Glutamatergic neuron (in vitro differentiated cells): ENCODE measurements at places on chromosomes 6 and 20. TPM values are rescaled to one million over a fixed set of nuclear protein-coding genes. Genes with fewer than 3 reads are reported as not detected.
A peak's percentile ranks its signal among the peaks of the same experiment; 100 is the strongest.

Gene CLVS2
- total RNA-seq = 18.6 TPM

Gene HEBP2
- total RNA-seq = 53.0 TPM

Gene GPR6
- not detected for total RNA-seq

- H3K36me3 ChIP-seq = no peaks in the 10 kb centered on the region
- no peaks in the 10 kb centered on the region for H3K4me1 ChIP-seq
- peaks cover 3% of the 10 kb centered on the region for H3K27me3 ChIP-seq
Measured at GRCh38 chr20:37162646-37163045, 16.5 kb upstream of the RPN2 start.

GRCh38 chr20:36541768-36542488 lies 609 bp downstream of the MYL9 start:
- H3K36me3 ChIP-seq = no peaks in the 10 kb centered on the region
- no peaks in the 10 kb centered on the region for H3K4me1 ChIP-seq
- DNase-seq = peak; percentile 55
- no peak overlapping the region for H3K4me3 ChIP-seq
